ENCODE measurements at places on chromosomes 13 and 19.

GRCh38 chr13:99985241-99985874 lies 3.8 kb downstream of the ZIC2 start:
- DNase-seq = no peak

GRCh38 chr19:46919324-46919723 lies 58.5 kb downstream of the ARHGAP35 start:
- DNase-seq = peak; percentile 54

- no peak for DNase-seq
These were observed 297.8 kb downstream of the OXGR1 start for GRCh38 chr13:96696389-96696900.

GRCh38 chr19:45468159-45468651 lies 409 bp downstream of the FOSB start:
- DNase-seq = no peak

DNA sequence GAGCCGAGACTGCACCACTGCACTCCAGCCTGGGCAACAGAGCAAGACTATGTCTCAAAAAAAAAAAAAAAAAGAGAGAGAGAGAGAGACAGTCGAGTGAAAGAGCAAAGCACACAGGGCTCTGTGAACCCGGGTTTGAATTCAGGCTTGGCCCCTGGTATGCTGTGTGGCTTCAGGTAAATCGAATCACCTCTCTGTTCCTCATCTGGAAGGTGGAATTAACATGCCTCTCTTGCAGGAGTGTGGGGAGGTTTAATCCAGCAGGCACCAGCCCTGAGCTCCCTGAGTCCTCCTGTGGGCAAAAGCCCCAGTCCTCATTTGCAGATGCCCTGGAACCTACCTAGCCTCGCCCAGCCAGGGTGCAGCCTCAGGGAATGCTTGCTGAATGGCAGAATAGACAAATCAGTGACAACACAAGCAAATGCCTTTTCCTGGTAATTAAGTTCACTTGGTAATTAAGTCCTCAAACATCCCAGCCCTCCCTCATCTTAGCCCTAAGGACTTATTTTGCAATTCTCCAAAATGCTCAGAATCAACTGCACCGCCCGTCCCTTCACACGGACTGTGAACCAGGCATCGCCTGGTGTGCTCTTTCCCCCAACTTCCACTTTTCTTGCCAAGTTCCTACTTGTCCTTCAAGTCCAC lies 4.6 kb upstream of the ZNRF4 start:
- DNase-seq = no peak
